ENCODE measurements at places on chromosomes 5 and 9.

GRCh38 chr5:54460181-54460919 lies 4.9 kb downstream of the HSPB3 start:
- DNase-seq, result no peak

- DNase-seq, result no peak
These were observed 592.0 kb downstream of the BNC2 start for GRCh38 chr9:16278326-16278999.

DNA sequence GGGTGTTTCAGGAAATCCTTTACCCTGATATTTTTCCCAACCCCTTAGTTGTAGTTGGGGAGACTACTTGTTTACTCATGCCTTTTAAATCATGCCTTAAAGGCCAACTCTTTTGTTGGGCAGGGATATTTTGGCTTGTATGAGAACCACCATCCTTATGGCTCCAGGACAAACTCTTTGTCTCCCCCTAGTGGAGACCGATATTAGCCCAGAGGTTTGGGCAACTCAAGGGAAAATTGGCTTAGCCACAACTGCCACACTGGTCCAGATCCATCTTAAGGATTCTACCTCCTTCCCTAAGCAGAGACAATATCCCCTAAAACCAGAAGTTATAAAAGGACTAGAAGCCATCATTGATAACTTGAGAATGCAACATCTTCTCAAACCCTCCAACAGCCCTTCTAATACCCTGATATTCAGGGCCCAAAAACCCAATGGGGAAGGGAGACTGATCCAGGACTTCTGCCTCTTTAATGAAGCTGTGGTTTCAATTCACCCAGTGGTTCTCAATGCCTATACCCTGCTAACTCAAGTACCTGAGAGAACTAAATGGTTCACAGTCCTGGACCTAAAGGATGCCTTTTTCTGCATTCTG lies 100.9 kb upstream of the HCN1 start:
- no peak for DNase-seq

DNA sequence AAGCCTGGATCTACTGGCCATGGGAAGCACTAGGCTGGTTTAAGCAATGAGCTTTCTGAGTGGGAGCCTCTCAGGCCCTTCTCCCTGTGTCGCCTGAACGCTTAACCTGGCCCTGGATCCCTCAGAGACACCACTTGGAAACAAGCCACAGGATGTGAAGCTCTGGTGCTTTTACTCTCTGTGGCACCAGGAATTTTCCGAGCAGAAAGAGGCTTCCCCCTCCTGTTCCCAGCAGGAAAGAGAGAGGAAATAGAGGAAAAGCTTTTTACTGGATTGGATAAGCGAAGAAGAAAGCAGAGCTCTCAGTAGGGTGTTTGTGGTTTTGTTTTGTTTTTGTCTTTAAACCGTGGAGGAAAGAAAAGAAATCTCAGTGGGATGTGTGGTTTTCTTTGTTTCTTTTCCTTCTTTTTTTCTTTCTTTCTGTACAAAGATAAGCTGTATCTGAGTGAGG lies 34.5 kb downstream of the COL15A1 start:
- DNase-seq, result no peak

GRCh38 chr5:82307451-82307850 lies 29.3 kb upstream of the RPS23 start:
- DNase-seq, result no peak

DNA sequence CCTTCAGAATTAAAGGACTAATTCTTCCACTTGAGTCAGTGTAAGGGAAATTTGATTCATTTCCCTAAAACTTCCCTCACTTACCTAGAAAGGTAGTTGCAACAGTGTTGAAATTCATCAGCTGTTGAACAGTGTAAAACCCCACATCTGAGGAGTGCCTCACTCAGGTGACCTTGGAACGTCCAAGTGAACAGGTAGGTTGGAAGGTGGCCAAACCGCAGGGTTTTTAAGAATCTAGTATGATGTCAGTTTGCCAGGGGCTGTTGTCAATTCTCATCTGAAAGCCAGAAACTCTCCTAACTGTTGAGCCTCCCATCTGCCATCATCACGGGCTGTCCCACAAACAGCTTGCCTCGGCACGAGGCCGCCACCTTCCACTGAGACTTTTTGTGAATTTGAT lies 105.7 kb downstream of the TMEM174 start:
- DNase-seq, result no peak

DNA sequence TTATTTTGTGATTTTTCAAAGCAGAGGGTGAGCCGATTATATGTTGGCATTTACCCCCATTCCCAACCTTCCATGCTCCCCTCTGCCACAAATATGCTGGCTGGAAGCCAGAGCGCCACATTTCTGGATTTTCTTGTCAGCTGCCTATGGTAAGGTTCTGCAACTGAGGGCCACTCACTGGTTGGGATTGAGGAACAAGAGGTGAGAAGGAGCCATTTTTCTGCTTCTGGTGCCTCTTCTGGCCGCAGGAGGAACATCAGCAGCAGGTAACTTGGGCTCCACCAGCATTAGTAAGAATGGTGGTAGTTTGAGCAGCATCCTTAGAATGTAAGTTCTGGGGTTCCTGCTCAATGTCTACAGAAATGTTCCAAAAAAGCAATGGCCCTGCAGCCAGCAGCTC lies 159.5 kb upstream of the MAST4 start:
- no peak for DNase-seq

- no peak for DNase-seq
These were observed 58.1 kb upstream of the MAST4 start for GRCh38 chr5:66538126-66538525.

DNA sequence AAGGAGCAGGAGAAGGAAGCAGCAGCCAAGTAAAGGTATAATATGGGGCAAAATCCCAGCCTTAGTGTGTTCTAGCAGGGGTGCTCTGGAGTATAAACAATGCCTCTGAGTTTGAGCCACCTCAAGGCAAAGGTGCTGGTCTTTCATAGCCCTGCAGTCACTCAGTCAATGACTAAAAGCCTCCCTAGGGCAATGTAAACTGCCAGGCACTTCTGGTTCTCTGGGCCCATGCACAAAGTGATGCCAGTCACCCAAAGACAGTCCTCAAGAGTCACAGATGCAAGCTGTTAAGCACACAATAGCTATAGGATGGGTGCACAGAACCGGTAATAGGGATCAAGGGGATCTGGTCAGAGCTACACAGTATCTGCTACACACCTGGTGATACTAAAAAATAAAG lies 12.6 kb downstream of the ZBTB5 start:
- no peak for DNase-seq

DNA sequence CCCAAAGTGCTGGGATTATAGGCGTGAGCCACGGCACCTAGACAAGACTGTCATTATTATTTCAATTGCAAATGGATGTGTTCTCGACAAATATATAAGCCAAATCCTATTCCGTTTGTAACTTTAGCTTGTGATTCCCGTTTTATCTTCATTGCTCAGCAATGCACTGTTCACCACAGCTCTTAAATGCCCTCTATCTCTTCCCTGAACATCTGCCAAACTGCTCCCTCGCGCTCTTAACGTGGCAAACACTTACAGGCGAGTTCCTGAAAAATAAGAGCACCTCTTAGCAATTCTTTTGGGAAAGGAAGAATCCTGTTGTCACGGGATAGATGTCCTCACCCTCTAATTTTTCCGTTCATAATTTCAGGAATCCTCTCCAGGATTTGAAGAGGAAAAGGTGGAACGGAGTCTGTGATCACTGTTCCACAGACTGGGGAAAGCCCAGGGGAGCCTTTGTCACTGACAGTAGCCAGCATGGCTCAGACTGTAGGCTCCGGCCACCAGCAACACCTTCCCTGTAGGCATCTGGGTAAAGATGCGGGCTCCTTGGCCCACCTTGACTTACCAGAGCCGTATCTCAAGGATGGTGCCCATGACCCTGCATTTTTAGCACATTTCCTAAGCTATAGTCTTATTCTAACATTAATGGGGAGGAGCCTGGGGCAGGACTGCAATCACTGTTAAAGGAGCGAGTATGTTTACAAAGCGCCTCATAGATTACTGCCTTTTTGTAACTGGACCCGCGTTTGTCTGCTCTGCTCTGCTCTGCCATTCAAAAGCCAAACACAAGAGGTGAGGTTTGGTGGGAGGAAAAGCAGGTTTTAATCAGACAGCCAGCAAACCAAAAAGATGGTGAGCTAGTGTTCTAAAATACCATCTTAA lies 20.2 kb upstream of the GNPDA1 start:
- no peak for DNase-seq

DNA sequence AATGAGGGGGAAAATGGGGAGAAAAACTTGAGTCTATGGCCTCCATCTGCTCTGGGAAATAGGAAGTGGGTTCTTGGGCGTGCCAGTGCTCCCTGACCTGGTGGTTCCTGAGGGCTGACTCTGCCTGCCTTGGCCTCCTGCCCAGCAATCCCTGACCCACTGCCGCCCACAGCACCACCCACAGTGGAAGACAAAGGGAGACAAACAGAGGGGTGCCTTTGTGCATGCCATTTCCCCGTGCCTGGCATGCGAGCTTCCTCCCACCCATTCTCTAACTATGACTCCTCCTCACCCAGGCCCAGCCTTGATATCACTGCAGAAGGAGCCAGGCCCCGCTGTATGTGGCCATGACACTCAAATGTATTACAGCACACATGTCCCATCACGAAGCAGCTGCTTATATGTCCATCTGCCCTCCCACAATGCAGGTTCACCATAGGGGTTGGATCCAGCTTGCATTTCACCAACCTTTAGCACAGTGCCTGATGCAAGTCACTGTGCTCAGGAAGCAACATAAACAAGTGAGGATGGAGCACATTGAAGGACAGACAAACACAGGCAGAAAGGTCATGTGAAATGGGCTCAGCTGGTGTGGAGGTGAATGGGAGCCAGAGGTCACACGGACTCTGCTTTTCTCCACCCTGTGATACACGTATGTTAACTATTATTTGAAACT lies 84.4 kb downstream of the ADRB2 start:
- DNase-seq, result no peak

- DNase-seq, result no peak
These were observed 10.6 kb downstream of the FOXB2 start for GRCh38 chr9:77030045-77030444.

GRCh38 chr5:158951436-158952247 lies 148.1 kb downstream of the EBF1 start:
- no peak for DNase-seq

DNA sequence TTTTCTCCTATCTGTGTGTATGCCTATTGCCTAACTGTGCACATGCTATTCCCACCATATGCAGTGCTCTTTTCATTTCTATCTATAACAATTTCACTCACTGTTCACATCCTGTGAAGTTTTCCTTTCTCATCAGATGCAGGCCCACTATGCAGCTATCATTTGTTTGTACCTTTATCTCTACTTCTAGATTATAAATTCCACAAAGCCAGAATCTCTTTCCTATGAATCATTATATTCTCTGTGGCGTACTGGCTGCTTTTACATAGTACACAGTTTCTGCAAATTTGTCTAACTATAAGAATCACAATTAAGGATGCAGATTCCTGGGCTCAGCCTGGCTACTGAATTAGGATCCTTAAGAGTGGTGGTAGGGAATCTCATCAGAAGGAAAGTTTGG lies 600.8 kb upstream of the ARRDC3 start:
- DNase-seq, result no peak

GRCh38 chr9:1535051-1535450 lies 480.1 kb upstream of the SMARCA2 start:
- DNase-seq, result no peak

GRCh38 chr9:24912767-24913166 lies 367.1 kb upstream of the IZUMO3 start:
- no peak for DNase-seq

GRCh38 chr5:51279983-51280706 lies 103.1 kb upstream of the ISL1 start:
- DNase-seq, result no peak

GRCh38 chr9:257957-258356 lies 43.3 kb downstream of the DOCK8 start:
- DNase-seq, result no peak

DNA sequence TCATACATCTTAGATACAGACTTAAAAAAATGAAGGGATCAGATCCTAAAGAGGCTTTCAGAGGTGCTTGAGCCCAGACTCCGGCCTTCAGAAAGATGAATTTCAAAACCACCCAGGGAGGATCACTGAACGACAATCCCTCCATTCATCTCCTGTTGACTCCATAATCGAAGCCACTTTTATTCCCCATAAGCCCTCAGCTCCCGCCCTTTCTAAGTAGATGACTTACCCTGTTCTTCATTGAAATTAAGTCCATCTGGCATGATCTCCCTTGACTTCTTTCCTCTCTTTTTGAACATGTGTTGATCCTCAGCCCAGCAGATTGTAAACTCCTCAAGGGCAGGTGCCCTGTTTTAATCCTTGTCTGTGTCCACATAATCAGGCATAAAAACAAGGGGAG lies 50.8 kb upstream of the ASTN2 start:
- no peak for DNase-seq

- no peak for DNase-seq
These were observed 15.9 kb downstream of the SPDL1 start for GRCh38 chr5:169599451-169599850.

GRCh38 chr5:115456056-115456455 lies 88.5 kb downstream of the FEM1C start:
- DNase-seq, result no peak

- no peak for DNase-seq
These were observed 131.6 kb downstream of the PRDM6 start for GRCh38 chr5:123220621-123221146.

- no peak for DNase-seq
These were observed 11.4 kb upstream of the TSC1 start for GRCh38 chr9:132955768-132956167.

- DNase-seq, result no peak
These were observed 6.4 kb upstream of the P4HA2 start for GRCh38 chr5:132233811-132234683.

GRCh38 chr9:38172586-38172985 lies 103.6 kb upstream of the SHB start:
- no peak for DNase-seq

GRCh38 chr9:91328186-91328585 lies 33.5 kb downstream of the AUH start:
- DNase-seq, result no peak

Measured in esophagus squamous epithelium (tissue), 5 donors.